ENCODE measurements at places on chromosomes 11 and 22. TPM values are rescaled to one million over a fixed set of nuclear protein-coding genes. Genes with fewer than 3 reads are reported as not detected.

DNA sequence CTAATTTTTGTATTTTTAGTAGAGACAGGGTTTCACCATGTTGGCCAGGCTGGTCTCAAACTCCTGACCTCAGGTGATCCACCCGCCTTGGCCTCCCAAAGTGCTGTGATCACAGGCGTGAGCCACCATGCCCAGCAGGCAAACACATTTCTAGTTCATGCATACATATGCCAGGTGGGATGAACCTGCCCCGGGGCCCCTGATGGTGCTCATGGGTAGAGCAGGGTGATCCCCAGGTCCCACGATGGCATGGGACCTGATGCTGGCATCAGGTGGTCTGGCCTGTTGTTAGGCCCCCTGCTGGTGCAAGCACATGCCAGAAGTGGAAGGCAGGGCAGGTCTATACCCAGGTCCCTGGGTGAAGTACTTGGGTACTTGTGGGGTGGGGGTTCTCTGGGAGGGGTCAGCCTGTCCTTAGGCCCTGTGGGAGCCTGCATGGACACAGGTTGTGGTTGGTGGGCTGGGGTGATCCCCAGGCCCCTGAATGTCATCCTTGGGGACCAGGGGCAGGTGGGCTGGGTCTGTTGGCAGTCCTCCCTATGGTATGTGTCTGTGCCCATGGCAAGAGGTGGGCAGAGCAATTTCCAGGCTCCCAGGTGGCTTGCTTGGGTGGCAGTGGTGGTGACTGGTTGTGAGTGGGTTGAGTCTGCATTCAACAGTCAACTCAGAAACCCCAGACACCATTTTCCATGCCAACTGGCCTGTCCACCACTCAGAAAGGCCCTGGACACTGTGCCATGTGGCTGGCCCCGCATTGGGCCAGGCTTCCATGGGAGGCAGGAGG is 9.6 kb upstream of the RGL4 start:
- DNase-seq: no peak

DNA sequence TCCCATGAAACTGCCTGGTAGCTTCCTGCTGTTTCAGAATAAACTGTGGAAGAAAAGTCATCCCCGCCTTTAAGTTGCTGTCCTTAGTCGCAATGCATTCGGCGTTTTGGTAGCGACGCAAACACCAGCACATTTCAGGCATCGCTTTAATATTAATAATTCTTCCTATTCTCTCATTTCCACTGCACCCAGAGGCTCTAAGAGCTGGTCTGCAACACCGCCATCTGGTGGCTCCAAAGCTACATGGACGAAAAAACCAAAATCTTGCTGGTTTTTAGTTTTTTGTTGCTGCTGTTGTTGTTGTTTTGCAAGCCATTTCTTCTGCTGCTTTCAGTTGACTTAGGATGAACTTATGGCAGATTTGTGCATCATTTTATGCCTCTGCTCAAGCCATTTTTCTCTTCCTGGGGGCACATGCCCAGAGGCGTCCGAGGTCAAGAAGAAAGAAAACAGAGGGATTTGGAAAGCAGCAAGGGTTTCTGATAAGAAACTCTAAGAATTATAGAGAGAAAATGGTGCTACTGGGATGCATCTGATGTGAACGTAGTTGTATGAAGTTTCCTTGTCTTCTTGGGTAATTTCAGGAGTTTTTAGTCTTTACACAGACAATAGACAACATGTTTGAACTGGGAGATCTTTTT is 345.4 kb upstream of the KIRREL3 start:
- no peak for DNase-seq

- DNase-seq: no peak
Measured at GRCh38 chr22:32920032-32920628, 118.6 kb downstream of the TIMP3 start.

DNA sequence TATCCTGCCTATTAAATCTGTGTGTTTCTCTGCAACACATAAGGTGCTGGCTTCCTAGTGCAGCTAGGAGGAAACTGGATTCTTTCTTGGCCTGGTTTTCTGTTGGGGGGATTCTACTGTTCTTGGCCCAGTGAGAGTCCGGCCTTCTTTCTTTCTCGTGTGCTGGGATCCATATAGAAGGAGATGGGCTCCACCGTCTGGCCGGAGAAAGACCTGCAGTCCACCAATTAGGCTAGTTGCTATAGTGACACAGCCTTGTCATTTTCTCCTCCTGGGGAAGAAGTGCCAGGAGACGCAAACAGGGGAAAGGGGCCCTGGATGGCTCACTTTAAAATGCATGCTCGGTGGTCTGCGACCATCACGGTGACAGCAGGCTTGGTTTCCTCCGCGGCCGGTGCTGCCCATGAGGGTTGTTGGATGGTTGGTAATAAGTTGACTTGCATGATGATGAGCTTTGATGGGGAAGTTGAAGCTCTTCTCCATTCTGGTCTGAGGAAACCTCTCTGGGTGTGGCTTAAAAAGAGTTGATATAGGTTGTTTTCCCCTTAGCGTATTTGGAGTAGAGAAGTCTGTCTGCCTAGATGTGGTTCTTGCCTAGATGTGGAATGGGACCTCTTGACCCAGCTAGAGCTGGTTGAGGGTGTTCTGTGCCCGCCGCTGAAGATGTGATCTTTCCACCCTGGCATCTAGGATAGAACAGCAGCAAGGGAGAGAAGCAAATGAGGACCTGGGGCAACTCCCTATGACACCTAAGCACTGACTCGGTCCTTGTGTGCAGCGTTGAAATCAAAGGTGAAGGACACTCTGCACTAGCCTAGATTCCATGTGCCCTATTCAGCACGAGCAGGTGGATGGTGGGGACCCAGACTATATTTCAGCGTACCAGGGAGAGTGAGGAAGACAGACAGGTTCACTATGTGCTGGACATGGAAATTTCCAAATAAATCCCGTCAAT is 1335.0 kb downstream of the BRD1 start:
- DNase-seq: peak; percentile 18

DNA sequence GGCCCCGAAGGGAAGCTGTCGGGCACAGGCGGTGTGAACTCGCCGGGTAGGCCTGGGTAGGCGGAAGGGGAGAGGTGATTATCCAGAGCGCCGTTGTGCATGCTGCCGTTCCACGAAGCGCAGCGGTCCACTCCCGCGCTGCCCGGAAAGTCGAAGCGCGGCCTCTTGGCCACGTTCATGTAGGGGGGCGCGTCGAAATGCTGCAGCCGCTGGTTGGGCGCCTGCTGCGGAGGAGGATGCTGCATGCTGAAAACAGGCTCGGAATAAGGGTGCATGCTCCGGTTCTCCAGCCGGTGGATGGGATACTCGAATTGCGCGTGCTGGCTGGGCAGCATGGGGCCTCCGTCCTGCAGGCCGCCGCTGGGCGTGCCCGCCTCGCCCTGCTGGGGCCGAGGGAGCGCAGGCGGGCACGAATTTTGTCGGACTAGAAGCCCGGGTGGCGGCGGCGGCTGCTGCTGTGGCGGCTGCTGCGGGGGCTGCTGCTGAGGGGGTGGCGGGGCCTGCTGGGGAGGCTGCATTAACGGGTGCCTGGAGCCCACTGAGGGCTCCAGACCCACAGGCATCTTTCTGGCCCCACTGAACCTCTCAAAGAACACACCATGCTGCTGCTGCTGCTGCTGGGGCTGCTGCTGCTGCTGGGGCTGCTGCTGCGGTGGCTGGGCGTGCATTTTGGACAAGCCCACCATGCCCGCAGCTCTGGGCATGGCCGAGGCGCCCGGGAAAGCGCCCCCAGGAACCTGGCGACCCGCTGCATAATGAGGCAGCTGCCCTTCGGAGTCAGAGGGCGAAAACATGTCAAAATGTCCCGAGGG is 2.3 kb downstream of the MN1 start:
- no peak for DNase-seq

TRIM51 gene
- total RNA-seq: not detected

DNA sequence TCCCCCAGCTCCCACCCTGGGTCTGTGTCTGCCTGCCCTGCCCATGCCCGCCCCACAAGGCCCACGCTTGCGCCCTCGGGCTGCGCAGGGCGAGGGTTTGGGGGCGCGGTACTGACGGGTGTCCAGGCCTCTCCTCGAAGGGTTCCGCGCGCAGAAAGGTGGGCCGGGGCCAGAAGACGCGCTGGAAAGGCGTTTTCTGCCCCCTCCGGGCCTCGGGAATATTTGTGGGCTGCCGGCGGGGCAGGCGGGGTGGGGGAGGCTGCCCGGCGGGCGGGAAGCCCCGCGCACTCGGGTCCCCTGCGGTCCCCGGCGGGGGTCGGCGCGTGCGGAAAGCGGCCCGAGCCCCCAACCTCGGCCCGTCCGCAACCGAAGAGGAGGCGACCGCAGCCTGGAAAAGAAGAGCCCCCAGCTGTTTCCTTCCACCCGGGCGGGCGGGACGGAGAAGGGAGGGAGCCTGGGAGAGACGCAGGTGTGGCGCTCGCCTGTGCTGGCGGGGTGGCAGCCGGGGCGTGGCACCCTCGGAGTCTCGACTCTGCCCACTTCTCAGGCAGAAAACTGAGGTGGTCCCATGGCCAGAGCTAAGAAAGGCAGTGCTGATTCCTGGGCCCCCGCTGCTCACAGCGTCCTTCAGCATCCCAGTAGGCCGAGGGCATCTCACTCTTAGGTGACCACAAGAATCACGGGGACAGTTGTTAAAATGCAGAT is 59.0 kb downstream of the THAP12 start:
- DNase-seq: no peak

- no peak for DNase-seq
Measured at GRCh38 chr11:130606781-130607511, 158.5 kb downstream of the ADAMTS15 start.

CCDC116 gene
- total RNA-seq: 0.35 TPM

HPX gene
- total RNA-seq: 2.5 TPM

APOA4 gene
- total RNA-seq: not detected

DNA sequence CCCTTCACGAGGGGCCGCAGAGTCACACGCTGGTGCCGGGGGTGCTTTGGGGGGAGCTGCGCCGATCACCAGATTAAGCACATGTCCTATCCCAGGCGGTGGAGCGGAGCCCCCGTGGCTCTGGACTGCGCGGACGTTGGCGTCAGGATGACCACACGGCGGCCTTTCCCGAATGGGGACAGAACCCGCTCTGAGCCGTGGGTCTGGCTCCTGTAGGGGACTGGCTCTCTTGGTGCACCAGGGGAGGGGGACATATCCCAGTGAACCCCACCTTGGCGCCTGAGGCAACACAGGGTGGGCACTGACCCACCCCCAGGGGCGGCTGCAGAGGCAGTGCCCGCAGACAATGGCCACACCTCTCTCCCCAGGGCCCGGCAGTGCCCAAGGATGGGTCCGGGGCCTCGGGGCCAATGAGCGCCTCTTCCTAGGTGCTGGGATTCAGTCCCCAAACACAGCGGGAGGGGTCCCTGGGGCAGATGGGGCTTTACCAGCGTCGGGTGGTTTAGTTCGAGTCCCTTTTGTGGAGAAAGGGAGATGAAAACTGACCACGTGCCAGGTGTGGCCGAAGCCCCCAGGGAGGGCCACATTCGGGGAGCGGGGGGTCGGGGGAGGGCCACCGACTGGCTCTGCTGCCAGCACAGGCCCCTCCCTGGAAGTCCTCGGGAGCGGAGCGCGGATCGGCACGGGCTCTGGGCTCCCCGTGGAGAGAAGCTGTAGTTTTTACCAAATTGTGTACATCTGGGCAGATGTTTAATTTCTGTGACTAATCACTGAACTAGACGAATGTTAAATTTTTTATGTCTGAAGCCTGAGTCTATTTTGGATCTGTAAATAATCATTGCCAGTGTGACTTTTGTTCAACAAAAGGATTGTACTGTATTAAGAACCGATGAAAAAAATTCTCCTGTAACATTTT is 58.9 kb downstream of the GRAMD4 start:
- DNase-seq: no peak

GRCh38 chr11:87306262-87306851 is 268.6 kb downstream of the TMEM135 start:
- DNase-seq: no peak

CASTOR1 gene
- total RNA-seq: 13.4 TPM

TPBGL gene
- total RNA-seq: 1.3 TPM

GRCh38 chr22:31970490-31971444 is 26.4 kb downstream of the YWHAH start:
- DNase-seq: no peak

- DNase-seq: no peak
Measured at GRCh38 chr11:116485425-116485824, 287.4 kb downstream of the BUD13 start.

GRCh38 chr11:117839936-117840813 is 15.6 kb upstream of the FXYD2 start:
- DNase-seq: no peak

GRCh38 chr11:28903716-28904115 is 795.5 kb downstream of the METTL15 start:
- no peak for DNase-seq

- DNase-seq: no peak
Measured at GRCh38 chr11:16993495-16993894, 20.7 kb downstream of the PLEKHA7 start.

DEUP1 gene
- total RNA-seq: not detected

GRCh38 chr11:31247321-31247720 is 122.2 kb downstream of the DCDC1 start:
- DNase-seq: no peak

DNA sequence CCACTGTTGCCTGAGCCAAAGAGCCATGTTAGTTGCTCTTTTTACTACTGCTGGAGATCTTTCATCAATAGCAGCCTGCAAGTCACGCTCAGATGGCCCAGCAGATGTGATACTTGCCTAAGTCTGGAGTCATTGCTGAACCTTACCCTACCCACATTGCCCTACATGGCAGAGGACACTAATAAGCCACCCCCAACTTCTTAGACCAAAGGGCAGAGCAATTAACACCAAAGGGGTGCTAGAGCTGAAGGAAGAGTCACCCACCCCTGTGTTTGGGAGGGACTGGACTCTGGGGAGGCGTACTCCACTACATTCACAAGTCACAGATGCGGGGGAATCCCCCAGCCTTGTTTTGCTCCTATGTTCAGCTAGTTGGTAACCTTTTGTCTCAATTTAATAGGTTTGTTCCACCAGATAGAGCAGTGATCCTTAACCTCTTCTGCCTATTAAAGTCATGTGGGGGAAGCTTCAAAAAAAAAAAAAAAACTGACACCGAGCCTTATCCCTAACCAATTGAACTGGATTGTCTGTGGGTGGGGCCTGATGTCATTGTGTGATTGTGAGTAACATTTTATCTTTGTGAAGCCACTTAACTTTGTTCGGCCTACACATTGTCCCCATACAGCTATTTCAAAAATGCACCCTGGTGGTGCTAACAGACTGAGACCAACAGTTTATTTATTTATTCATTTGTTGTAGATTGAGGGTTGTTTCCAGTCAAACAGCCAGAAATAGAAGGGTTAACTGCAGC is 13.1 kb downstream of the ADM start:
- no peak for DNase-seq

- no peak for DNase-seq
Measured at GRCh38 chr22:43151251-43152002, at the start of gene TSPO. Gene TSPO, plus strand, starts transcription at chr22:43151559. Its CDS starts 7,680 bp downstream, at chr22:43159239.

P4HA3 gene
- total RNA-seq: 20.2 TPM

GRCh38 chr11:9740202-9740883 is 76.5 kb downstream of the SWAP70 start:
- no peak for DNase-seq

GAL gene
- 2.8 TPM for total RNA-seq

ARHGEF17 gene
- total RNA-seq: 98.5 TPM

SIRT3 gene
- 10.4 TPM for total RNA-seq

RASL10A gene
- 0.93 TPM for total RNA-seq

MUC5B gene
- total RNA-seq: not detected

GRCh38 chr11:28767574-28767973 is 659.4 kb downstream of the METTL15 start:
- peak; percentile 73 for DNase-seq

- no peak for DNase-seq
Measured at GRCh38 chr11:32385998-32386397, 49.3 kb downstream of the WT1 start.
